ENCODE measurements at places on chromosomes 7 and 10.

GRCh38 chr10:14244801-14245211, 85.9 kb downstream of the FRMD4A start:
- DNase-seq: no peak

GRCh38 chr10:129466703-129467358, at the start of gene MGMT:
MGMT (plus strand) TSS chr10:129467241.
- DNase-seq: peak; percentile 97

DNA sequence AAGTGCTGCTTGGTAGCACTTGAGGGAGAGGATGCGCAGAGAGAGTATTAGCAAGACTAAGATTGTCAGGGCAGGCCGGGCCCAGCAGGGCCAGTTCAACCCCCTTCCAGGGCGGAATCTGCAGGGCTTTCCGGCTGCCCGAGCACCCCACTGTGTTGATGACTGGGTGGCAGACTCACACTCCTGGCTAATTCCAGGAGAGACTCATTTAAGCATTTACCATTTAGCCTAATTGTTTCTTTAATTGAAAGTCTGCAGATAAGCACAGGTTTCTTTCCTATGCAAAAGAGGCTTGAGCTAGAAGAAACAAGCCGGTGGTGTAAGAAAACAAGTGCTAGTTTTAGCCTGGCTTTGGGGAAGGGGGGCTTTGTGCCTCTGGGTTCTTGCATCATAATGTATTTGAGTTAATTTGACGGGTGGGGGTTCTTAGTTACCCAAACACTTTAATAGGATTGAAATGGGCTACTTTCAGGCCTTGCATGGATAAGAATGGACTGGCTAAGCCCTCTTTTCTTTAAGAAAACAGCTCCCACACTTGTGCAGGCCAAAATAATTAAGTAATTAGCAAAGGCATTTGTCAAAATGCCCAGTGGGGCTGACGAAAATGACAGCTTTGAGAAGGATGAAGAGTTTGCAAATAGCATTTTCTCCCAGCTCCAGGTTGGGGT, 201.3 kb downstream of the MYOF start:
- no peak for DNase-seq

DNA sequence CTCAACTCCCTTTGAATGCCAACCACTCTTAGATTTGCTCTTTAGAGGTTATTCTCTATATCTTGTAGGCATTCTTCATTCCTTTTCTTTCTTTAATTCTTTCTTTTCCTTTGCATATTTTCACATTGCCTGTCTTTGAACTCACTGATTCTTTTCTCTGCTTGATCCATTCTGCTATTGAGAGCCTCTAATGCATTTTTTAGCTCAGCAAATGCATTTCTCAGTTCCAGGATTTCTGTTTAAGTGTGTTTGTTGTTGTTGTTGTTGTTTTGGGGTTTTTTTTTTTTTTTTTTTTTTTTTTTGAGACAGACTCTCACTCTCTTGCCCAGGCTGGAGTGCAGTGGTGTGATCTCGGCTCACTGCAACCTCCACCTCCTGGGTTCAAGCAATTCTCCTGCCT, 71.6 kb downstream of the FBXL13 start:
- DNase-seq: no peak

- DNase-seq: no peak
Observed at GRCh38 chr10:97687785-97688781, 1.0 kb upstream of the AVPI1 start.

DNA sequence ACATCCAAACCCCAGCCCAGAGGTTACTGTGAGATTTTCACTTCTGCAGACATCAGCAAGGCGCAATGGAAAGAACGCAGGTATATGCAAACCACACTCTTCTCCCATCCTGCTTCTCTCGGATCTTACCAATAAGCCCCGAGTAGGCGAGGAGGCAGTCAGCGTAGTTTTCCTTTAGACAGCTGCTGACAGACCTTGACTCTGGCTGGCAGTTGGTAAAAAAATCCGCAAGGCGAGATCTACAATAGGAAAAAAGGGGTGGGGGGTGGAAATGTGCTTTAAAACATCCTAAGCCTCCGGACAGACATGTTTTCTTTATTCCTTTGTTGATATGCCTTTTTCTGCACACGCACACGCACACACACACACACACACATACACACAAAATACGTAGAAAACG, 176.5 kb downstream of the GFRA1 start:
- no peak for DNase-seq
